Subcutaneous adipose tissue (tissue), 4 donors: ENCODE measurements at places on chromosomes 2 and 18. TPM values are rescaled to one million over a fixed set of nuclear protein-coding genes. Genes with fewer than 3 reads are reported as not detected.

The AGAP1 gene
- 26.3 TPM for total RNA-seq

The ELOA2 gene
- total RNA-seq, result not detected

The LYG1 gene
- total RNA-seq, result 4.0 TPM

The DSG2 gene
- 10.8 TPM for total RNA-seq

The HNMT gene
- total RNA-seq, result 279 TPM

The SPP2 gene
- total RNA-seq, result not detected

The TOGARAM2 gene
- 3.4 TPM for total RNA-seq

The WDR75 gene
- 44.8 TPM for total RNA-seq

The GPR75 gene
- 2.6 TPM for total RNA-seq

The IL1F10 gene
- total RNA-seq, result not detected

The ARHGAP15 gene
- total RNA-seq, result 32.5 TPM

The GATA6 gene
- total RNA-seq, result 5.7 TPM

The DNMT3A gene
- total RNA-seq, result 8.3 TPM

The RTP5 gene
- not detected for total RNA-seq

The ABCG8 gene
- total RNA-seq, result not detected

The NR4A2 gene
- total RNA-seq, result 20.9 TPM

The IL1RL2 gene
- not detected for total RNA-seq

The NDC80 gene
- 2.0 TPM for total RNA-seq

The TFPI gene
- 122 TPM for total RNA-seq

The PCGF1 gene
- total RNA-seq, result 17.8 TPM

The SLC11A1 gene
- total RNA-seq, result 69.9 TPM

The SKOR2 gene
- total RNA-seq, result not detected

The SMC6 gene
- 18.7 TPM for total RNA-seq

The SCN7A gene
- total RNA-seq, result 6.6 TPM

The CHRNA1 gene
- total RNA-seq, result 0.85 TPM

The ITGB6 gene
- total RNA-seq, result not detected

The LBH gene
- 11.9 TPM for total RNA-seq

The SYT4 gene
- total RNA-seq, result 0.65 TPM

The SNTG2 gene
- 17.4 TPM for total RNA-seq
